ENCODE measurements at places on chromosomes 12 and 14.

GRCh38 chr12:56626701-56627100, 3.4 kb downstream of the BAZ2A start:
- no peak for DNase-seq

DNA sequence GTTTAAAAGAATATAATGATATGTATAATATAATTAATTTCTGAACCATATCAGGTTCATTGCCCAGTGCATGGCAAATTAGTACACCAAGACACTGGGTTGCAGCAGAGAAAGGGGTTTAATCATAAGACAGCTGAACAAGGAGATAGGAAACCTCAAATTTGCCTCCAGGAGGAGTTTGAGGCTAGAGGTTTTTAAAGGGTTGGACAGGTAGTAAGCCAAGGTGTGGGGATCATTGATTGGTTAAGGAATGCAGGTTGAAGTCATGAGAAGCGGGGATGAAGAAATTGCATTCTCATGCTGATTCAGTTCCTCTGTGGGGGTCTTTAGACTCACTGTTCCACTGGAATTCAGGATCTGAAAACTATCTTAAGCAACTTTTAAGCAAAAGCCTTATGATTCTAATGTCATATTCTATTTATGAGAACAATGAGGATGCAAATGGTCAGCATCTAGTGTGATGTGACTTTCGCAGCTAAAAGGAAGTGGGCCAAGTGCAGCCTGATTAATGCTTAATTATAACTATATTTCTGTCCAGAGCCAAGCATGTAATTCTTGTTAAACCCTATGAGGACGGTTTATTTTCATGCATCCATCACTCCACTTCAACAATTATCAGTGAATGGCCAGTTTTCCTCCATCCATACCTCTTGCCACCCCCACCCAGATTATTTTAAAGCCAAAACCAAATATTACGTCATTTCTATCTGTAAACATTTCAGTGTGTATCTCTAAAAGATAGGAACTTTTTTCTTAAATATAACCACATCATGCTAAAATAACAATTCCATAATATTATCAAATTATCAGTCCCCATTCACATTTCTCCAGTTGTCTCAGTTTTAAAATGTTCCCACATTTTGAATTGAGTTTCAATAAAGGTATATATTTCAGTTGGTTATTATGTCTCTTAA, 14.9 kb downstream of the RNF212B start:
- no peak for DNase-seq

DNA sequence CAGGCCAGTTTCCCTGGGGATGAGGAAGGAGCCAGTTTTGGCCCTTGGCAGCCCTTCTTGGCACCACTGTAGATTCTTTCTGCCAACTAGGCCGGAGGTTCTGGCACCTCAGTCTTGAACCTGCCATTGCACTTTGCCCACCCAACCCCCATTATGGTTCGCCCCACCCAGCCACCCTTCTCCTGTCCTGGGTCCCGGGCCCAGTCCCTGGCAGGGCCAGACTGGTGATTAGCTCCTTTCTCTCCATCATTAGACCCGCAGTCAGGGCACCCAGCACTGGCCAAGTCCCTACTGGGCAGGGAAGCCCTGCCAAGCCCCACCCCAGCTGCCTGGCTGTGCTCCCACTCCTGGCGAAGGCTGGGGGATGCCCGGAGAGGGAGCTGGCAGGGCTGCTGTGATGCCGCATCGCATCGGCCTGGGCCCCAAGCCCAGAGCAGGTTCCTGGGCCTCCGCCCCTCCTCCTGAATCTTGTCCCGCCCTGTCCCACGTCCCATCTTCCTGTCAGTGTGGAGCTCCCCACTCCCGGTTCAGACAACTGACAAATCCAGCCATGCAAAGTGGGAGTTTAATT, 9.8 kb downstream of the FAM222A start:
- DNase-seq = no peak

- no peak for DNase-seq
Measured at GRCh38 chr12:47236109-47236714, 156.5 kb upstream of the AMIGO2 start.

DNA sequence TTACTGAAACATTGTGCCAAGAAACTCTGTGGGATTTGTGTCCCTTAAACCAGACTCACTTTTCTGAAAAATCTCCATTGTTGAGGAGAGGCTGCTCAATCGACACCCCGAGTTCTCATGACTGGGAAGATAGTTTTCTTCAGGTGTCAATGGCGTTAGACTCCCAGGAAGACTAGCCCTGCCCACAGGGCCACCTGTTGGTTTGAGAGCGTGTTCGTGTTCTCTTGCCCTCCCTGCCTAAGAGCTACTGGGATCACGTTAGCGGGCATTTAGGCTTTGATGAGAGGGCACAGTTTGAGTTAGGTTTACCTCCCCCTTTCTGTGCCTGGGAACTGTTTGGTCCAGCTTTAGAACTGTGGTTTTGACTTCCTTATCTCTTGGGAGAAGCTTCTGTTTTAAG, 10.7 kb upstream of the UNC119B start:
- DNase-seq = no peak

All from activated CD4-positive, alpha-beta T cell treated with anti-CD3 and anti-CD28 coated beads, Interleukin-2, amount 50 U/mL, for 4 hours (primary cell).